ENCODE measurements at places on chromosomes 1 and 21.

GRCh38 chr1:24369199-24369598, 44.4 kb downstream of the STPG1 start:
- no peak for DNase-seq

DNA sequence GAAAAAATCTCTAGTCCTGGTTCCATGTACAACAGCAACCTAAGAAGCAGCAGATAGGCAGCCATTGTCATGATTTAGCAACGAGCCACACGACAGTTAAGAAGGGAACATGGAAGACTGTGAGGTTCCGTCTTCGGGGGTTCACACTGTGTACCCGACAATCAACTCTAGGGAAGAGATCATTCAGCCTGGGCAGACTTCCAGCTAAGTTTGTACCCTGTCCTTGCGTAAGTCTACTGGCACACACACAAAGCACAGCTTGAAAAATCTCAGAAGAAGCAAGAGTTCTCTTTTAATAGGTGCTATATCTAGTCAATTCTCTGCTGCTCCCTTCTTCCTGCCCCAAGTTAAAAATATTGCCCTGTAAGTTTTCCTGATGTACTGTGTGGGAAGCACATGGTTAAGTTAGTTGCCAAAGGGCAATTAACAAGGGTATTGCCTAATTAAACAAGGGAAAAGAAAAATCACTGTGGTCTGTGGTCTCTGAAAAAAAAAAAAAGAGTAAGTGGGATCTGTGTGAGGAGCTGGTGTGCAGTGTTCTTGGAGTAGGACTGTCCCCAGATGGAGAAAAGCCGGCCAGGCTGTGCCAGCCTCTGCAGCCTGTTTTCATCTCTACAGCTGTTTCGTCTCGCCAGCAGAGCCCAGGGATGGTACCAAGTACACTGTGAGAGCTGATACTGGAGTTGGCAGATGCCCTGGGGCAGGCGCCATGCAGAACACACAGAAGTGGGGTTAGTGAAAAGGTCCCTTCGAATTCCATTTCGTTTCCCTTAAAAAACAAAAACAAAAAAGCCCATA, 6.4 kb upstream of the MYBPHL start:
- DNase-seq: no peak

DNA sequence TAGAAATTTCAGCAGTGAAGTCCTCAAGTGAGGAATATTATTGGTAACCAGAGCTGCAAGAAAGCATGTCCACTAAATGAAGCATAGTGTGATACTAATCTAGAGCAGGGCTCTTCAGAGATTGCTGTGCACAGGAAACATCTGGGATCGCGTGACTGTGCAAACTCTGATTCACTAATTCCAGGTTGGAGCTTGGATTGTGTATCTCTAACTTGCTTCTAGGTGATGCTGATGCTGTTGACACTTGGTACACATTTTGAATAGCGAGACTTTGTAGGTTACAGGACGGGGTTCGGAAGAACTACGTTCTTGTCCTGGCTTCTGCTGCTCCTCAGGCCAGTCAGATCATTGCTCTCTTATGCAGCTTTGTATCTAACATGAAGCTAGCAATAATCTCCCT, 66.5 kb downstream of the PRRX1 start:
- no peak for DNase-seq

GRCh38 chr1:38062361-38063288, 16.0 kb upstream of the POU3F1 start:
- DNase-seq: peak; percentile 98

DNA sequence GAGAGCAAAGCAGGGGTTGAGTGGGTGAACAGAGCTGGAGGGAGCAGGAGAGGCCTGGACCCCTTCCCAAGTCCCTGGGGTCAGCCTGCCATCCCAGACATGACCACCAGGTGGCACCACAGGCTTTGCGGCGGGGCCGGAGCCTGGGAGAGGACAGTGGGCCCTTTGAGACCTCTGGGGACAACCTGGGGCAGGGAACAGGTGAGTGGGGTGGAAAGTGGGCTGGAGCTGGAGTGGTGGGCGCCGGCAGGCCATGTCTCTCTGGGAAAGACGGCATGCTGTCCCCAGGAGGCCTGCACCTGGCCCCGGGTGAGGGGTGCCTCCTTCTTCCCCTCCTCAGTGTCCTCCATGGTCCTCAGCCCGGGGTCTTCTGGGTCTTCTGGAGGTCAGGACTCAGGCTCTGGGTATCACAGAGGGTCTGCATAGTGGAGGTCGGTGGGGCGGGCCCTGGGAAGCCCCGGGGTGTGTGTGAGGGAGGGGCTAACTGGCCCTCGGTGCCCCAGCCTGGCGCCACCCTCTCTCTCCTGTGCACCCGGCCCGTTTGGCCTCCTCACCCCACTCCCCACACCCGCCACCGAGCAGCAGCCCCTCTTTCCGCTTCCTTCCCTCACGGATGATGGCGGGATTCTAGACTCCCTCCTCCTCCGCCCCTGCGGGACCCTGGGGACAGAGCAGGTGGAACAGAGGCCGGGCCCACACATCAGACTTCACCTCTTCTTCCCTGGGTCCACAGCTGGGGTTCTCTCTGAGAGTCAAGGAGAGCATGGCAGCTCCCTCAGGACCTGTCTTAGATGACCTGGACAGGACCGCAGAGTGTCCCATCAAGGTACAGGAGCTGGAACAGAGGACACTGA, 28.5 kb upstream of the PKP1 start:
- DNase-seq: peak; percentile 29

- no peak for DNase-seq
Observed at GRCh38 chr1:51301152-51301843, 29.1 kb downstream of the TTC39A start.

DNA sequence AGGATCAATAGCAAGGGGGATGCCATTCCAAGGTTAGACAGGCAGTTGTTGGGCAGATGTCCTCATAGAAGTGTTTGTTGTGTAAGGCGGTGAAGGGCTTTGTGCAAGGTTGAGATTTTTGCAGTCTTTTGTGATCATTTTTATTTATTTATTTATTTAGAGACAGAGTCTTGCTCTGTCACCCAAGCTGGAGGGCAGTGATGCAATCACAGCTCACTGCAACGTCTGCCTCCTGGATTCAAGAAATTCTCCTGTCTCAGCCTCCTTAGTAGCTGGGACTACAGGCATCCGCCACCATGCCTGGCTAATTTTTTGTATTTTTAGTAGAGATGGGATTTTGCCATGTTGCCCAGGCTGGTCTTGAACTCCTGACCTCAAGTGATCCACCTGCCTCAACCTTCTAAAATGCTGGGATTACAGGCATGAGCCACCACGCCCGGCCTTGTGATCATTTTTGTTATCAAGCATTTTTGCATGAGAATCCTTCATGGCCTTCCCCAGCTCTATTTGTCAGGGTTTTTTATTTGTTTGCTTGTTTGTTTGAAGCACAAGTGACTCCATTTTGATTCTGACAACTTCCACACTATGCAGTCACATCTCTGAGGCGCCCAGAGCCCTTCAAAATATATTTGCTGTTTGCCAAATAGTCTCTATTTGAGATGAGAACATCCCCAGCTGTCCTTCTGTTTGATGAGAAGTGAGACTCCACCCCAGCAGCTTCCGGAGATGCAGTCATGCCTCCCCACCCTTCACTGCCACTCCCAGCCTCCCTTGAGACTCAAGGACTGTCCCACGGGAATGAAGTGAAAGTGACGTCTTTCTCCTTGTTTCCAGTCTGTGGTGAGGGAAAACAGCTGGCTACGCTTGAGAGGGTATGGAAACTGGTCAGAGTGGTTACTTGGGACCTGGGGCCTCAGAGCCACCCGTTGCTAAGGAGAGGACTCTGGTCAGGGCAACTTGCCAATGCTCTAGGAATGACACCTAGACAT, 38.0 kb downstream of the TMEM50B start:
- peak; percentile 98 for DNase-seq

DNA sequence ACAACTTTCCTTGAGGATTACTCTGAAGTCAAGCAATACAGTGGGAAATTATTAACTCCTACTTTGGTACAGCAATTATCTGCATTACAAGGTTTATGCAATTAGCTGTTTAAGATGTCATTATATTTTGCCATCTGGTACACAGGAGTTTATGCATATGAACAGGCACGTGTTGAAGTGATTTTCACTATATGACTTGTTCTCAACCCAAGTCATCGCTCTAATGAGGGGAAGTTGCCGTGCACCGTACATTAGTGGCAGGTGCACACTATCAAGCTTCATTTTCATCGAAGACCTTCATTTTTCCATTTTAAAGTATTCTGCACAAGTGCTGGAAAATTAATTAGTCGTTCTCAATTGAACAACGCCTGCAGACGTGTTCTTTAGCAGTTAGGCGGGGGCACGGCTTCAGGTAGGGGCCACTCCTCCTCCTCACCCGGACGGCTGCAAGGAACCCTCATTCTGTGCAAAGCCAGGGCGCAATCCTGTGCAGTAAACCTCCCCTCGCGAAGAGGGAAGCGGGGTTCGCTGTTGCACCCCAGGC, 39.8 kb upstream of the NFIA start:
- no peak for DNase-seq

DNA sequence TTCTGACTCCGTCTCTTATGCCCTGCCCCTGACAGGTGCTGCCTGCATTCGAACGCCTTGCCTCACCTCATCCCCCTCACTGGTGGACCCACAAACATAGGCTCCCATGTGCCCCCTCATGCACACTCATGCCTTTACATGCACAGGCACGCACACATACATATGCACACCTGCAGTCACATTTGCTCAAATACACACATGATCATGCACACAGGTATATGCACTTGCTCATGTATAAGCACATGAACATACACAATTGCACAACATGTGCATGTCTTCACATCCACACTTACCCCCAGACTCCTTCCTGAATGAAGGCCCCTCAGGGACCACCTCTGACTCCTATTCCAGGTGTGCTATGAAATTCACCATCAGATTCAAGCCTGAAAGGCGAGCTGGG, 506.9 kb downstream of the PTPRU start:
- no peak for DNase-seq

DNA sequence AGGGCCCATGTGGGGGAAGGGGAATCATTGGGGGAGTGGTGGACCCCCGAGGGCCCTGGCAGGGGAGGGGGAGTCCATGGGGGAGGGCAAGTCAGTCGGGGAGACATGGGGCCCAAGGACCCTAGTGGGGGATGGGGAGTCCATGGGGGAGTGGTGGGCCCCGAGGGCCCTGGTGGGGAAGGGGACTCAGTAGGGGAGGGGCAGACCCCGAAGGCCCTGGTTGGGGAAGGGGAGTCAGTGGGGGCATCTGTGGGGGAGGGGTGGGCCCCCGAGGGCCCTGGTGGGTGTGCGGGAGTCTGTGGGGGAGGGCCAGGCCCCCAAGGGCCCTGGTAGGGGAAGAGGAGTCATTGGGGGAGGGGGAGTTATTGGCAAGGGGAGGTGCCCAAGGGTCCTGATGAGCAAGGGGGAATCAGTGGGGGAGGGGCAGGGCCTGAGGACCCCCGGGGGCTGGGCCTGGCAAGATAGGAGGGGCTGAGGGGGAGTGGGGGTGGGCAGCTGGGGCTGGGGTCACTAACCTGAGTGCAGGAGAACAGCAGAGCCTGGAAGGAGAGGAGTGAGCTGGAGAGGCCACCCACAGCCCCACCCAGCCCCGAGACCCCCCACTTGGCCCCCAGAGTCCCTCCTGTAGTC, 2.1 kb downstream of the MXRA8 start:
- DNase-seq: no peak

DNA sequence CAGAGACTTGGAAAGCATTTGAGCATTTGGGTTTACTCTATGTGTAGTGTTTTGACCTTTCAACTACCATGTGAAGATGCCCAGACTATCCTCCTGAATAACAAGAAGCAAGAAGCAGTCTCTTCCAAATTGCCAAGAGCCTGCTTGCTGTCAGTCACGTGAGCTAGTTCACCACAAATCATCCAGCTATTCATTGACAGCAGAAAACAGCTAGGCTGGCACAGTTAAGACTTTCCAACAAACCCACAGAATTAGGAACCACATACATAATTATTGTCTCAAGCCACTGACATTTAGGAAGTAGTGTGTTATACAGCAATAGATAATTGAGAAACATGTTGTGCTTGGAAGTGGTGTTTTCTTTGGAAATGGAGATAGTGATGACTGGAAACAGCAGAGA, 1652.0 kb downstream of the NCAM2 start:
- no peak for DNase-seq

DNA sequence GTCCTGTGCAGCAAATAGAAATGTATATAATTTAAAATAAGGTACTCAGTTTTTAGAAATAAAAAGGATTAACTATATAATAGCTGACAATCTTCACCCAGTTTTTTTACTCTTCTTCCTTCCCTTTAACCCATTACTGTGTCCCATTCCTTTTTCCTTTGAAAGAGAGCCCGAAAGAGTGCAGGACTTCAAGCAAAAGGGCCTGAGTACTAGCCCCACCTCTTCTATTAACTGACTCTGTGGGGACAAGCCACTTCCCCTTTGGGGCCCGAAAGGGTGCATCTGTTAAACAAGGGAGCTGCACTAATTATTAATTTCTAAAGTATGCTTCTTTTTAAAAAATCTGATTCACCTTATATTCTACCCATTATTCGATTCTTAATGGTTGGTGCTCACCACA, 3.3 kb downstream of the USP24 start:
- DNase-seq: no peak

- no peak for DNase-seq
Observed at GRCh38 chr1:59560807-59561450, 253.8 kb upstream of the HOOK1 start.

- DNase-seq: no peak
Observed at GRCh38 chr1:31374511-31375196, 1.8 kb upstream of the FABP3 start.

DNA sequence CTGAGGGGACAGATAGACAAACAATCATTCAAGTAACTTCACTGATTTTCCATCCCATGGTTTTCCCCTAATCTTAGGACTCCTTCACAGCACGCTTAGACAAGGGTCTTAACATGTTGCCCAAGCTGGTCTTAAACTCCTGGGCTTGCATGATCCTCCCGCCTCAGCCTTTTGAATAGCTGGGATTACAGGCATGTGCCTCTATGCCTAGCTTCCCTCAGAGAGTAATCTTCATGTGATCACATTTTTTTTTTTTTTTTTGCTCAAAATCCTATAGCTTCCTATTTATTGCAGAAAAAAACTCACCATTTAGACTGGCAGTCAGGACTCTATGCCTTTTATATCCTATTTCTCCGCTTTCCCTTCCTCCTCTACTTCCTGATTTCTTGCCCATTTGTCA, 90.4 kb upstream of the DPH5 start:
- no peak for DNase-seq

DNA sequence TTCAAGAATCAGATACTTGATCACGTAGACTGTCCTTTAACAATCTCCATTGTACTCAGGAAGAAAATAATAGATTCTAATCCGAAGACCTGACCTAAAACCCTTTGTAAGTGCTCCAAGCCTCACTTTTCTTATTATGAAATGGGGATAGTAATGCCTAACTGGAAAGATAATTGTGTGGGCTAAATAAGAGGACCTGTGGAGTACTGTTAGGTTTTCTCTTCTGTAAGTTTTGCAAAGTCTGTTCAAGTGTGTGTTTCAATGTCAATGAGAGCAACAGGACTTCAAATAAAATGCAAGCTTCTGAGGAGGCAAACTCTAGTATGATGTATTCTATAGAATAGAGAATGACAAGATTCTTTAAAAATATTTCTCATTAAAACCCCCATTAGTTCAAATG, 348.6 kb downstream of the USP25 start:
- no peak for DNase-seq

GRCh38 chr1:198678901-198679329, 40.1 kb downstream of the PTPRC start:
- DNase-seq: no peak

GRCh38 chr1:94316836-94317789, 79.7 kb upstream of the ARHGAP29 start:
- no peak for DNase-seq

- no peak for DNase-seq
Observed at GRCh38 chr1:26829184-26829911, 2.9 kb downstream of the ZDHHC18 start.
